ENCODE measurements at places on chromosomes 3 and 15. TPM values are rescaled to one million over a fixed set of nuclear protein-coding genes. Genes with fewer than 3 reads are reported as not detected.

GRCh38 chr15:40716165-40716564, 21.2 kb downstream of the RAD51 start:
- no peaks in the 10 kb centered on the region for H3K27me3 ChIP-seq
- H3K36me3 ChIP-seq, result no peaks in the 10 kb centered on the region
- H3K4me1 ChIP-seq, result no peaks in the 10 kb centered on the region
- no peak overlapping the region for H3K27ac ChIP-seq

DNA sequence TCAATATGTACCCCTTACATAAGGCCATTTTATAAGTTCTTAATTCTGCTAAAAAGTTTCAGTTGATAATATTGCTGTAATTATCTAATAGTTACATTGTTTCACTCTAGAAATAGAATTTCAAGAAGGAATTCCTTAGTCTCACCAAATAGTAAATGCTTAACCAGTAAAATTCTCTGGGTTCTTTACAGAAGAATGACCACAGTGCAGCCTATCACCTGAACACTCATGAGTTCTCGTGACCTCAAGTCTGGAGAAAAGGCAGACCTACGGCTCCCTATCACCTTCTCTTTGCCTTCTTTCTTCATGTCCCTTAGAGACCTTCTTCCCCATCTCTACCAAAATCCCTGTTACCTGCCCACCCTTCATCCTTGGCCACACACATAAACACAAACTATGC, 30.9 kb downstream of the CCDC191 start:
- H3K36me3 ChIP-seq, result no peaks in the 10 kb centered on the region
- H3K27me3 ChIP-seq, result no peaks in the 10 kb centered on the region
- H3K27ac ChIP-seq, result no peak overlapping the region
- DNase-seq, result no peak
- no peaks in the 10 kb centered on the region for H3K4me1 ChIP-seq
- H3K4me3 ChIP-seq, result no peak overlapping the region

DNA sequence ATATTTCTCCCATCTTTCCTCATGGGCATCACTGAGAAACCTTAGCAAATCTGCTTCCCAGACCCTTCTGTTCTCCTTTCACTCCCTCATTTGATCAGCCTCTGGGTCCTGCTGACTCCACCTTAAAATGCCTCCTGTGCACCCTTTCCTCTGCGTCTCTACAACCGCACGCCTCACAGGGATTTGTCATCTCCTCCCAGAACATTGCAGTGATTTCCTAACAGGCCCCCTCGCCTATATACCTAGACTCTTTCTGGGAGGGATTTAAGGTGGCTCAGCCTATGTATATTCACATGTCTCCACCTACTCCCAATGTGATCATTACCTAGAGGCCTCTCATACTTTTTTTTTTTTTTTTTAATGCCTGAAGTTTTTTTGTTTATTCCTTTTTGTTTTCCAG, 69.2 kb downstream of the LIPC start:
- H3K36me3 ChIP-seq, result no peaks in the 10 kb centered on the region
- H3K27me3 ChIP-seq, result no peaks in the 10 kb centered on the region
- peaks cover 13% of the 10 kb centered on the region for H3K4me1 ChIP-seq
- no peak for DNase-seq
- H3K4me3 ChIP-seq, result no peak overlapping the region
- no peak overlapping the region for H3K27ac ChIP-seq

DNA sequence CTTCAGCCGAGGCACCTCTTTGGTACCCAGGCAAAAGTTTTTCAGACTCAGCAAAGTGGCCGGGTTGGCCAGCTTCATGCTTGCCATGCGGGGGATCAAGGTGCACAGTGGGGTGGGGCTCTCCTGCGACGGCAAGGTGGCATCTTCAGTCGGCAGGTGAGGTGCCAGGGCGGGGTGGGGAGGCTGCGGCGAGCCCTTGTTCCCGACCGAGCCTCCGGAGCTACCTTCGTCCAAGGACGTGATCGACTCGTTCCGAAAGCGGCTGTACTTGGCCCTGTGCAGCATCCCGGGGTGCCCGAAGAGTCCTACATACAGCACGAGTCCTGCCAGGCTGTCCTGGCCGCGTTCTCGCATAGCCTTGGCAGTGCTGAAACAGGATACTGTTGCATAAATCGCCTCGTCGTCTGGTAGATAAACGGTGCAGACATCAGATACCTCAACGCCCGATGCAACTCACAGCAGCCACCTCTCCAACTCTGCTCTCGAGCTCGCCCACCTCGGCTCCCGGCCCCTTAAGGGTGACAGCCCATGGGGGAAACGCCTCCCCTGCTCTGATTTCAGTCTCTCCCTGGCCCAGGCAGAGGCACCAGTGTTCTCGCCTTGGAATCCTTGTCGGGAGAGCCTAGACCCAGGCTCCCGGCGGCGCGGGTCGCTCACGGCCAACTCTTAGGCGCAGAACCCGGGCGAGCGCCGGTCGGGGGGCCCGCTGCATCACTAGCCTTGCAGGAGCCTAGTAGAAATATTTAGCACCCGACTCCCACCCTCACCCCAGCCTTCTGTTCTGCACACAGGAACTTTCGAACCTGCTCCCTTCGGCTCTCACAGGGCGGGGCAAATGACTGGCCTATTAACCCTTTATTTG, 826 bp downstream of the SHC4 start:
- H3K27me3 ChIP-seq, result no peaks in the 10 kb centered on the region
- H3K27ac ChIP-seq, result peak overlapping the region; percentile 52
- H3K36me3 ChIP-seq, result no peaks in the 10 kb centered on the region

GRCh38 chr3:187290503-187290902, 1.0 kb downstream of the MASP1 start:
- DNase-seq, result no peak
- H3K27ac ChIP-seq, result peak overlapping the region; percentile 83
- no peaks in the 10 kb centered on the region for H3K36me3 ChIP-seq

DNA sequence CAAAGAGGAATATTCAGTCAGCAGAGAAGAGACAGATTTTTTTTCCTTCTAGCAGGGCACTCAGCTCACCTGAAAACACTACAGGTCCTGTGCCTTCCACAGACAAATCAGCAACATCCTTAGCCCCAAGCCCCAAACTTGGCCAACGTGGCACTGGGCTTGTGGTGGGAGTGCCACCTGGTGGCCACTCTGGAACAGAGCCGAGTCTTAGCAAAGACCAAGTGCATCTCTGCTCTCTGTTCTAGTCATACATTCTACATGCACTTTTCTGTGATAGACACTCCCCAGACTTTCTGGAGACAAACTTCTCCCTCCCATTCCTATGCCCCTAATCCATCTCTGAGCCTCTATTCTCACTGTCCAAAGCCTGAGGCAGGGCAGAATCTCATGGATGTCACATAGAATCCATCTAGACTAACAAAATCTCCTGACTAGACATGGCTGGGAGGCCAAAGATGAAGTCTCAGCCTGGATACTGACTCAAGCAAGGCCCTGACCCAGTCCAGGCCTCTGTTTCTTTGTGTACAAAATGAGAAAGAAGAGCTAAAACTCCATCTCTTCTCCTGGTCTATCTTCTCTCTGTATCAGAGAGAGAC, 5.1 kb upstream of the SEMA7A start:
- H3K36me3 ChIP-seq, result no peaks in the 10 kb centered on the region
- H3K27me3 ChIP-seq, result no peaks in the 10 kb centered on the region
- H3K4me1 ChIP-seq, result peaks cover 8% of the 10 kb centered on the region
- H3K27ac ChIP-seq, result no peak overlapping the region

DNA sequence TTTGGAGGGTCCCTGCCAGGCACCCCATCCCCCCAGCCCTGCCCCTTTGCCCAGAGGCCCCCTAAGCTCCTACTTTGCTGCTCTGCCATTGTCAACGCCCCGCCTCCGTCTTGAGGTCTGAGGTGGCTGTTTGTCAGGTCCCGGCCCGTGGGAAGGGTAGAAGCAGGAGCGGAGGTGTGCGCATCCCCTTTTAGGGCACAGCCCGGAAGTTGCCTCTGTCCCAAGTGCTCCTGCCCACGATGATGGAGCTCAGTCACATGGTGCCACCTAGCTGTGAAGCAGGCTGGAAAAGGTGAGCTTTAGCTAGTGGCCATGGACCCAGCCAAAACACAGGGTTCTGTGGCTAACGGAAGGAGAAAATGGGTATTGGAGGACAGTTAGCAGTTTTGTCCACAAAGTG, 28.5 kb upstream of the LCTL start:
- H3K27me3 ChIP-seq, result no peaks in the 10 kb centered on the region
- no peaks in the 10 kb centered on the region for H3K36me3 ChIP-seq
- no peak for DNase-seq

DNA sequence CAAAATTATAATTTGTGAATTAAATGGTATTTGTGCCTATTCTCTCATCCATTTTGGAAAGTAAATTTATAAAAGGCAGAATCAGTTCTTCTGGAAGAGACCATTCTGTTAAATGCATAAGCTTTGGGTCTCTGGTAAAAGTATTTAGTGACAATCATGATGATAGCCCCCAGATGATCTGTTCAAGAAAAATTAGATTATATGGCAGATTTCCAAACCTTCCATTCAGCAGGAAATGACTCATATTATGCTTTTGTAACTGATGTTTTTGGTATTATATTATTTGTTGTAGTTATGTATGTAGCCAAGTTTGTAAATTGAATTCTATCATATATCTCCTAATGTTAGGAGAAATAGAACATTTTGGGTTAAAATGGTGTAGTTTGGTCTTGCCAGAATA, 340.8 kb upstream of the DPH6 start:
- no peak overlapping the region for H3K27ac ChIP-seq
- H3K4me3 ChIP-seq, result no peak overlapping the region
- no peaks in the 10 kb centered on the region for H3K27me3 ChIP-seq
- H3K36me3 ChIP-seq, result no peaks in the 10 kb centered on the region

Gene CLDN11
- polyA plus RNA-seq, result 1.6 TPM

DNA sequence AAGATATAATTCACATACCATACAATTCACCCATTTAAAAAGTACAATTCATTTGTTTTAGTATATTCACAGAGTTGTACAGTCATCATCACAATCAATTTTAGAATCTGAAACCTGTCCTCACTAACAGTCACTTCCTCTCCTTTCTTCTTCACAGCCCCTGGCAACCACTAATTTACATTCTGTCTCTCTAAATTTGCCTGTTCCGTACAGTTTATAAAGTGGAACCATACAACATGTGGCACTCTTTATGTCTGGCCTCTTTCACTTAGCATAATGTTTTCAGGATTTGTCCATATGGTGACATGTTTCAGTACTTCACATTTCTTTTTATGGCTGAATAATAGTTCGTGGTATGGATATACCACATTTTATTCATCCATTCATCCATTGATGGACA, 22.7 kb downstream of the ERICH6 start:
- H3K4me1 ChIP-seq, result no peaks in the 10 kb centered on the region
- DNase-seq, result no peak
- no peak overlapping the region for H3K27ac ChIP-seq
- no peaks in the 10 kb centered on the region for H3K27me3 ChIP-seq
- H3K36me3 ChIP-seq, result no peaks in the 10 kb centered on the region

DNA sequence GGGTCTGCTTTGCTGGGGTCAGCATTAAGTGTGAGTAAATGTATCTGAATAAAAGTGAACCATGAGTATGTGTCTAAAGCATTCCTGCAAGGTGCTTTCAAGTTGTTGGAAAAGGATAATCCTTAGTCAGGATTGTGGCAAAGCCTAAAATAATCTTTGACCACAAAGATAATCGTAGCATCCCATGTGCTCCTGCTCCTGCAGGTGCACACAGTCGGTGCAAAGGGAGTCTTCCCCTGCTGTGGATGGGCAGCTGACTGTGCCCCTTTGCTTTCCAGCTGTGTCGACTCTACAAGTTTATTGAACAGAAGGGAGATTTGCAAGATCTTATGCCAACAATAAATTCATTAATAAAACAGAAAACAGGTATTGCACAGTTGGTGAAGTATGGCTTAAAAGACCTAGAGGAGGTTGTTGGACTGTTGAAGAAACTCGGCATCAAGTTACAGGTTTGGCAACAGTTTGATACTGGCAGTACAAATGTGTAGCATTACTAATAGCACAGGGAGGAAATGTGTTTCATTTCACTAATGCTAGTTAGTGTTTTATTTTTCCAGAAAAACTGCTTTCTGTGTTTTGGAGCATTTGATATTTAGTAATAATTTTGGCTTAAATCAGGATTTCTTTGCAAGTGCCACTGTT, 22.6 kb downstream of the SRP14 start:
- no peak overlapping the region for H3K4me3 ChIP-seq
- H3K27ac ChIP-seq, result no peak overlapping the region
- no peaks in the 10 kb centered on the region for H3K27me3 ChIP-seq
- no peaks in the 10 kb centered on the region for H3K4me1 ChIP-seq
- no peak for DNase-seq

- H3K36me3 ChIP-seq, result no peaks in the 10 kb centered on the region
- no peaks in the 10 kb centered on the region for H3K4me1 ChIP-seq
- no peaks in the 10 kb centered on the region for H3K27me3 ChIP-seq
- H3K27ac ChIP-seq, result no peak overlapping the region
- DNase-seq, result no peak
Observed at GRCh38 chr3:23402728-23403492, 199.8 kb downstream of the UBE2E2 start.

DNA sequence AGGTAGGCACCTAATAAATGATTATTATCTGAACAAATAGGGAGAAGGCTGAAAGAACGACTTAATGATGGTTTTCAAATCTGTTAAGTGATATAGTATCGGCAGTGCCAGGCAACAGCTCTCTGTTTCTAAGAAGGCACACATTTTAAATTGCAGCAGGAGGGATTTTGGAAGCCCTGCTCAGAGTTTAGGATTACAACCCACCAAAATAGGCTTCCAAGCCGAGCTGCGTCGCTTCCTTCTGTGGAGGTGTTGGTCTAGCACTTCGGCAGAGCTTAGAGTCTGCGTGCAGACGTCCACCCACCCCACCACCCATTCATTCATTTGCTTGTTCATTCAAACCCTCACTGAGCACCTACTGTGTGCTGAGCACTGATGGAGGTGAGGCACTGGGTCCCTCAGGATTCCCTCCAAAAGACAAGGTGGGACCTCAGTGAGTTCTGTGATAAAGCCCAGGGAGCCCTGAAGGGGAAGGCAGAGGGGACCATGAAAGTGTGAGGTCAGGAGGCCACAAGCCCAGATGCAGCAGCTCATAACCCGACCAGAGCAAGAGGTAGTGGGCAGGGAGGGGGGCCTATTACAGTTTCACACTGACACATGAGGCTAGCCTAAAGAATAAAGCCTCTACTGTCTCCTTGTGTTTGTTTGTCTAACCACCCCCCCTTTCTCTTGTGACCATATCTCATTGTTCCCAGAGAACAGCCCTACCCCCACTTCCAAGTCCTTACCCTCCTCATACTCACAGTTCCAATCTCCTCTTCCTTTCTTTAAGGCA, 8.9 kb downstream of the ADCY5 start:
- H3K27ac ChIP-seq, result no peak overlapping the region
- no peaks in the 10 kb centered on the region for H3K36me3 ChIP-seq
- no peak for DNase-seq

DNA sequence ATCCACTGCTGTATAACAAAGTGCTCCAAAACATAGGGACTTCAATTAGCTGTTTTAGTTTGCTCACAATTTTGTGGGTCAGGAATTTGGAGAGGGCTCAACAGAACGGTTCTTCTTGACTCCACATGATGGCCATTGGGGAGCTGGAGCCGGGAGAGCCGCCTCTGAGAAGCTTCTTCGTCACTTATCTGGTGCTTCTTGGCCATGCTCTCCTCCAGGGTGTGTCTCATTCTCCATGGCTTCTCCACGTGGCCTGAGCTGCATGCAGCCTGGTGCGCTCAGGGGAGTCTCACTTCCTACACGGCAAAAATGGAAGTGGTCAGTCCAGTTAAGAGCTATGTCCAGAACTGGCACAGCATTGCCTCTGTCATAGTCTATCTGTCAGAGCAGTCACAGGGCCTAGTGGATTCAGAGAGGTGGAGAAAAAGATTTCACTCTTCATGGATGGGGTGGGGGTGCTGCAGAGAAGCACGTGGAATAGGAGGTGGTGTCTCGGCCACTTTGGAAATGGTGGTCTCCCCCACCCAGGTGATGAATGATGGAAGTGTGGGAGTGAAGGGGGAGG, 26.3 kb upstream of the PRR23E start:
- no peak overlapping the region for H3K4me3 ChIP-seq
- no peak overlapping the region for H3K27ac ChIP-seq
- peaks cover 10% of the 10 kb centered on the region for H3K27me3 ChIP-seq

All from heart right ventricle (tissue), 16 donors.